Cerebellar nuclear complex (tissue), 1 donor: ENCODE measurements at places on chromosomes 13 and 19.

DNA sequence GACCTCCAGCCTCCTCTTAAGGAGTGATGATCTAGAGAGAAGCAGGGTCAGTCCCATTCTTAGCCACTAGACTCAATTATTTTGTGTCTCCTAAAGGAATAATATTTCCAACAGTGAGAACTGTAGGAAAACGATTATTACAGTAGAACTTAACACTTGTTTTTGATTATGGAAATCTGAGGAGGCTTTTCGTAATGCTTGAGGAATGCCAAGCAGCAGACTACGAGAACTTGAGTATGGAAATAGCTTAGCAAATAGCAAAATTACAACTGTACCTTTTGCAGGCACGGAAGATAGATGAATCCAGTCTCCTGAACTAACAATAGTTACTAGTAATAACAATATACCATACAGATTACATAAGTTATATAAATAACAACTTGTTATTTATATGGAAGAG lies 12.2 kb downstream of the BRD4 start:
- no peak for DNase-seq

DNA sequence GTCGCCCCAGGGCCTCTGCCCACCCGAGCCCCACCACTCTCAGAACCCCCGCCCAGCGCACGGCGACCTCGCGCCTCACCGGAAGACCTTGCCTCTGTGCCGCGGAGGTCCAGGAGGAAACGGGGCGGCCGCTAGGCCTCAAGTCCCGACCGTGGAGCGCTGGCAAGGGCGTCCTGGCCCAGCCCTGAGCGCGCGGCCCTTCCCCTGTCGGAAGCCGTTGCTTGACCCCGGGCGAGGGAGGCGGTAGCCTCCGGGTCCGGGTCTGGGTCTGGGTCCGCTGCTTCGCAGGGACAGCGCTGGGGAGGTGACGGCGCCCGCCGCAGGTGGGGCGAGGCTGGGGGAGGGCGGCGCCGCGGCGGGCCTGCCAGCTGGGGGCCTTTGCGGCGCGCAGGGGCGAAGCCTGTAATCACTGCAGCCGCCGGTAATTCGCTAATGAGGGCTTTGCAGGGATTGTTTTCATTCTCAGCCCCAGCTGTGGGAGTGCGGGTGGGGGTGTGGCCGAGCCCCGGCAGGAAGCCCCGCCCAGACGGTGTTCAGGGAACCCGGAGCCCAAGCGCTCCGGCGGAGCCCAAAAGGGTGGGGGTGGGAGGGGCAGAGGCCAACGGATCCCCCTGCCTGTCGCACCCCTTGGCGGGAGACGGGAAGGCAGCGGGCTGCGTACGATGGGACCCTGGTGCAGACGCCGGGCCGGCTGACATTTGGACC lies 8.6 kb downstream of the C19orf25 start:
- no peak for DNase-seq

DNA sequence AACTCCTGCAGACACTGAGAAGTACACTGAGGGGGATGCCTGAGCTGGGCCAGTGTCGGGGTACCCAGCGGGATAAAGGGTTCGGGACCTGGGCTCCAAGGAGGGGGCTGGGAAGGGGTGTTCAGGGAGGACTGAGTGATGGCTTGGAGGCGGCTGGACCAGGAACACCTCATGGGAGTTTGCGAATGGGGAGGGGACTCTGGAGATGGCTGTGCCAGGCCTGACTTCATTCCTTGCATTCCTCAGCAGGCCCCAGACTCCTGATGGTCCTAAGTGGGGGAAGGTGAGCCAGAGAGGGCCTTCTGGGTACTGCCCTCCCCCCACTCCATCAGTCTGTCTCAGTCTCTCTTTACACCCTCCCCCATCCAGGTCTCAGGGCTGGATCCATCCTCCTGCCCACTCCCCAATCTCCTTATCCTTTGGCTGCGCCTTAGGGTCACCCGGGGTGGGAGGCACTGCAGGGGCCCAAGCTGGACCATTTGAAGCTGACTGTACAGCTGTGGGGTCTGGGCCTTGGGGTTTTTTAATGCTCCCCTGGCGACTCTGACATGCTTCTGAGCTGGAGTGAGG lies 13.8 kb downstream of the PAK4 start:
- no peak for DNase-seq

DNA sequence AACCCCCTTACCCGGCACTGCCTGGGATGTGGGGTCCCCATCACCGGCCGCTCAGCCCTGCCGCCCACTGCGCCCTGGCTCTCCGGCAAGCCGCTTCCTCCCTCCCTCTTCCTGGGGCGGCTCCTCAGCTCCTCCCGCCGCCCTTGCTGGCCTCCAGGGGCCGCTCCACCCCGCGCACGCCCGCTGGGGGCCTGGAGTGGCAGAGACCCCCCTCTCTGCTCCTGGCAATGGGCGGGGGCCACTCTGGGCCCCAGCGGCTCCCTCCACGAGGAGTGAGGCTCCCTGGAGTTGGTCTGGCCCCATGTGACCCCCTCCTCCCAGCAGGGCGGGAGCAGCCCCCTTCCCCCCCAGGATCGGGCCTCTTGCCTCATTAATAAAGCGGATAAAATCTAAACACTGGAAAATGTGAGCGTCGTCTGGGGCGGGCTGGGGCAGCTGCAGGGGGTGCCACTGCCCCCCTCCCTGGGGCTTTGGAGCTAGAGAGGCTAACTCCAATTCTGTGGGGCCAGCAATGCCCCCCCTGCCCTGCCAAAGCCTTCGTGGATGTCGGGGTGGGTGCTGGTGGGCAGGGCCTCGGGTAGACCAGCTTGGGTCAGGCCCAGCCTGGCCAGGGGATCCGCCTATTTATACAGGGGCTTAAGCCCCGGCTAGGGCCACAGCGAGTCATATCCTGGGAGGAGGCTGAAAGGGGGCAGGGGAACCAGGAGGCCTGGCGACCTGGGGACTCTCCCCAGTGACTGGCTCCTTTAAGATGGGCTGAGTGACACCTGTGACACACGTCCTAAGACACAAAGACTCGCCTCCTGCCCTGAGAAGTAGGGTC lies at the start of gene PTGER1:
Gene PTGER1 (minus strand): TSS at position 104 of the 823 bp plus-strand sequence. CDS start 1,034 bp downstream, outside the sequence.
- no peak for DNase-seq

DNA sequence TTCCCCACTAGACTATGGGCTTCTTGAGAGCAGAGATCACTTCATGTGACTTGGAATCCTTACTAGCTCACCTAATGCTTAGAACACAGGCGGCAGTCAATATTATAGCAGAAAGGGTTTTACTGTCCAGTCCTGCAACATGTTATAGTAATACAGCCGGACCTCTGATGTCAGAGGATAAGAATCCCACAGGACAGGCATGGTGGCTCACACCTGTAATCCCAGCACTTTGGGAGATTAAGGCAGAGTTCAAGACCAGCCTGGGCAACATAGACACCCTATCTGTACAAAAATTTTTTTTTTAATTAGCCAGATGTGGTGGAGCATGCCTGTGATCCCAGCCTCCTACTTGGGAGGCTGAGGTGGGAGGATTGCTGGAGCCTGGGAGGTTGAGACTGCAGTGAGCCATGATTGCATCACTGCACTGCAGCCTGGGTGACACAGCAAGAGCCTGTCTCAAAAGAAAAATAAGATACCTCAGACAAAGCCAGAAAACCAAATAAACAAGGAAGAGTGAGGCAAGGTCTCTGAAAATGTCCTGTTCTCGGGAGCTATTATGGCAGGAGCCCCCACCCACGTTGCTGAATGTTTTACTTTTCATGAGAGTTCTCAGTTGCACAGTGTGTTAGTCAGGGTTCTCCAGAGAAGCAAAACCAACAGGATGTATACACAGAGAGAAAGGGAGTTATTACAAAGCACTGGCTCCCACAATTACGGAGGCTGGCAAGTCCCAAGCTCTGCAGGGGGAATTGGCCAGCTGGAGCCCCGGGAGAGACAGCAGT lies 100.8 kb downstream of the UBL3 start:
- no peak for DNase-seq

DNA sequence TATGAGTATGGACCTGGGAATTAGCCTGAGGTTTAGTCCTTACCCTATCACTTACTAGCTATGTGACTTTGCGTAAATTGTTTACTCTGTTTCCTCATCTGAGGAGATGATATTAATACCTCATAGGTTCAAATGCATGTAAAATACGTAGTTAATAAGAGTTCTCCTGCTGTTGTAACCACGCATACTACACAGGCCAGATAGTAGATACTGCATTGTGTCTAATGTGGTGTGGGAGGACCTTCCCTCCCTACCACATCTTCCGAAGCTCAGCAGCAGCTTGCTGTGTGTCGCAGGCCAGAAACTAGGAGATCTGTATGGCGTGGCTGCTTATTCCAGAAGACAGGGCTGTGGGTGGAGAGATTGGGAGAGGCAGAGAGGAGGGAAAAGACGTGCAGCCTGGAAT lies 23.0 kb downstream of the GTF2F2 start:
- no peak for DNase-seq

- no peak for DNase-seq
Measured at GRCh38 chr13:79593641-79594275, 112.8 kb downstream of the NDFIP2 start.

DNA sequence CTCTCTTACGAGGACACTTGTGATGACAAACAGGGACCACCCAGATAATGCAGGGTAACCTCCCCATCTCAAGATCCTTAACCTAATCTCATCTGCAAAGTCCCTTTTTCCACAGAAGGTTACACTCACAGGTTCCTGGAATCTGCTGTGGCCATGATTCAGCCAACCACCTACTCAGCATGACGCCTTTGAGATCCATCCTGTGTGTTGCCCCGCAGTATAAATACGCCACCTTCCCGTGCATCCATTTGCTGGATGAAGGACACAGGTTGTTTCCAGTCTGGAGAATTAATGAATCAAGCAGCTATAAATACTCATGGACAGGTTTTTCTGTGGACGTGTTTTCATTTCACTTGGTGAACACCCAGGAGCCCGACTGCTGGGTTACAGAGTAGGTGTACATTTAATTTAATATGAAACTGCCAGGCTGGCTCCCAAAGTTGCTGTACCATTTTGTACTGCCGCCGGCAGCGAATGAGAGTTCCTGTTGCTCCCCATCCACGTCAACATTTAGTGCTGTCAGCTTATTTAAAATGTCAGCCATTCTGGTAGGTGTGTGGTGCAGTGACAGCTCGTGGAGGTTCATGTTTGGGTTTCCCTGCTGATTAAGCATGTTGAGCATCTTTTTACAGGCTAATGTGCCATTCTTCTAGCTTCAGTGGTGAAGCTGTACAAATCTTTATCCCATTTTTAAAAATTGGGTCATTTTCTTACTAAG lies 40.2 kb downstream of the ELL start:
- no peak for DNase-seq

DNA sequence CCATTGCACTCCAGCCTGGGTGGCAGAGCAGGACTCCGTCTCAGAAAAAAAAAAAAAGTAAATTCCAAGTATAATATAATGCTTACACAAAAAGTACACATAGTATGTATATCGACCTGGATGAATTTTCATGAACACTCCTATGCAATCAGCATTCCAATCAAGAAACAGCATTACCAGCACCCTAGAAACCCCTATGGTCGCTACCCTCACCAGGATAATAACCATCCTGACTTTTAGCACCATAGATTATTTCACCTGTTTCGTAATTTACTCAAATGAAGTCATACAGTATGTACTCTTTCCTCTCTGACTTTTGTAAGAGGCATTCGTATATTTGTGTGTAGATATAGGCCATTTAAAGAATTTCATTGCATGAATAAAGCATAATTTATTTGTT lies 47.6 kb downstream of the PCDH8 start:
- DNase-seq, result no peak

GRCh38 chr19:29491491-29491890 lies 34.3 kb upstream of the VSTM2B start:
- no peak for DNase-seq

- DNase-seq, result no peak
Measured at GRCh38 chr13:27834095-27834494, 41.8 kb downstream of the GSX1 start.

DNA sequence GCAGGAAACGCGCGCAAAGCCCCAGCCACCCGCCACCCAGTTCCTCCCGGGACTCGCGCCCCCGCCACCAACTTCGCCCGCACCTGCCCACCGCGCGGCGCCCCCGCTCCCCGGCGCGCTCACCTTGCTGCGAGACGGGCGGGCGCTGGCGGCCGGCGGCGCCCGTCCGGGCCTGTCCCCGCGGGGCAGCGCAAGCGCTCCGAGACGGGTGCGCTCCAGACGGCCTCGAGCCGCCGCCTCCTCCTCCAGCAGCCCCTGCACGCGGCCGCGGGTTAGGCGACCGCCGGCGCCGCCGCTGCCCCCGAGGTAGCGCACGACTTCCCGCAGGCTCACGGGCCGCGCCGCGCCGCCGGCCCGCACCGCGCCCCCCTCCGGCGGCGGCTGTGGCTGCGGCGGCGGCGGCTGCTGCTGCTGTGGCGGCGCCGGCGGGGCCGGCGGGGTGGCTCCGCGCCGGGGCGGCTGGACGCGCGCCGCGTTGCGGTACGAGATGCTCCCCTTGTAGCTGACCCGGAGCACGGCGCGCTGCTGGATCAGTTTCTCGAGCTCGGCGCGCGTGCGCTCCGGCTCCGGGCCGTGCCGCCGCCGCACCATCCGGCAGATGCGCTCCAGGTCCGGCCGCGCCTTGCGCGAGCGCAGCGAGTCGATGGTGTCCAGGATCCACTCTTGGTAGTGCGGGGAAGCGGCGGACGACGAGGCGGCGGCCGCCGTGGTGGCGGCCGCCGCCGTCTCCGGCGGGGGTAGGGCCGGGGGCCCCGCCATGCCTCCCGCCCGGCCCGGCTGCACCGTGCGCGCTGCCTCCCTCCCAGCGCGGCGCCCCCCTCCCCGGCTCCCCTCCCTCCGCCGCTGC lies 666 bp downstream of the SAMD1 start:
- no peak for DNase-seq

GRCh38 chr19:6654347-6655310 lies 15.3 kb downstream of the TNFSF14 start:
- DNase-seq, result no peak

GRCh38 chr13:38045278-38046048 lies 175.9 kb upstream of the TRPC4 start:
- DNase-seq, result no peak

- no peak for DNase-seq
Measured at GRCh38 chr13:92761710-92762109, 464.9 kb upstream of the GPC6 start.

DNA sequence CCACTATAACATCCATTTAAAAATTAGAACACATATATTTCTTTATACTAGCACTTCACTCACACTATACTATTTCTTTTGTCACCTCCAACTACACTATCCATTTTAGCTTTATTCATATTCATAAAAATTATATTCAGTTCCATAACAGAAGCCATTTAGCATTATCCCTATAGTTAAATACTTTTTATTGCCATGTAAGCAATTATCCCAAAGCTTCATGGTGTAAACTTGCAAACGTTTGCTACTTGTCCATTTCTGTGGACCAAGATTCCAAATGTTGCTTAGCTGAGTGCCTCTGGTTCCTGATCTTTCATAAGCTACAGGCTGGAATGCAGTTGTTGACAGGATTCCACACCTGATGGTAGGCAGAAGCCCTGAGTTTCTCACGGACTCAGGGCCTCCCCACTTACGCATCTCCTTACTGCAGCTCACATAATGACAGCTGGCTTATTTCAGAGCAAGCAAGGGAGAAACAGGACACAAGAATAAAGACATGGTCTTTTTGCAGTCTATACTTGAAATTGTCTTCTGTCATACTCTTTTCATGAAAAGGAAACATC lies 1584.8 kb downstream of the SLITRK5 start:
- DNase-seq, result no peak

DNA sequence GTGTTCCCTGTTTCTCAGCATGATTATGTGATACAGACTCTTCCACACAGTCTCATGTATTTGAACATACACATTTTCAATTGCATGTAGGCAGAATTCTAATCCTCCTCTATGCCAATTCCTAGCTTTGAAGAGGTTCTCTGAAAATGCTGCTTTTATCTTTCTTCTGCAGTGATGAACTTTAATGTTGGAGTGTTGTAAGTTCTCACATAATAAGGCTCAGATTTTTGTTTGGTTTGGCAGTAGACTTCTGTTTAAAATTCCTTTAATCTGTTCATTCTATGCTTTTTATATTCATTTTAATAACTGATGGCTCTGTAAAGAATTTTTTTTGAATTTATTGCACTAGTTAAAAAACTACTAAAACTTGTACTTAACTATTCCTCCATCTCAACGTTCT lies 225.8 kb downstream of the GGACT start:
- no peak for DNase-seq
